ENCODE measurements at places on chromosomes 7 and 10.
A peak's percentile ranks its signal among the peaks of the same experiment; 100 is the strongest.

GRCh38 chr7:23396222-23397015 is 73.9 kb downstream of the IGF2BP3 start:
- DNase-seq: peak; percentile 25

DNA sequence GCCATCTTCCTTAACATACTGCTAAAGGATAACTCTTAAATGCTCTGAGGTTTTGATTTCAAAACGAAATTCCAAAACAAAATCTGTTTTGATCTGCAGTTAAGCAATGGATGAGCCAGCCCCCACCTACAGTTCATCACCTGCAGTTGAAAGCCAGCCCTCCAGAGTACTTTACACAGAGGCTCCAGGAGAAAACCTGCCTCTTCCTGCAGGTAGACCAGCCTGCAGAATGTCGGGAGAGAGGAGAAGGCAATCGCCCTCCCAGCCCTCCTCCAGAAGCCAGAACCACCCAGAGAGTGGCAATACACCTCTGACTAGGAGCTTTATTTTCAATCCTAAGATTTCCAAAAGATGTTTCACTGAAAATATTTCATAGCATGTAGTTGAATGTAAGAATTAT is 798.1 kb downstream of the GATA3 start:
- no peak for DNase-seq

- no peak for DNase-seq
These were observed 2.9 kb upstream of the MLLT10 start for GRCh38 chr10:21531164-21531563.

- no peak for DNase-seq
These were observed 121.6 kb downstream of the C10orf105 start for GRCh38 chr10:71597821-71598498.

DNA sequence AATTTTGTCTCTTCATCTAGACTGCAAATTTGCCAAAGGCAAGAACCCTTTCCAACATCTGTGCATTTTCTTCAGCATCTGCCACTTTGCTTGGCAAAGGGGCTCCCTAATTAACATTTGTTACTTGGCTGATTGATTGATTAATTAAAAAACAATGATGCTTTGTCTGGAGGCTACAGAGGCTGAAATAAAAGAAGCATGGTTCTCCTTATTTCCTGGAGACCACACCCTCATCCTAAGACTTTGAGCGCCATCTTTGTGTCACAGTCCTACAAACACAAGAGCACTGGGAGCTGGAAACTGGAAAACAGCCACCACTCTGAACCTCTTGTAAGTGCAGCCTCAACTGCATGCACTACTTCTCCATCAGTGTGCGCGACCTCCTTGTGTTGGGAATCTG is 189.2 kb downstream of the C7orf25 start:
- no peak for DNase-seq

- DNase-seq: no peak
These were observed 41.3 kb downstream of the PFKP start for GRCh38 chr10:3108575-3109105.

GRCh38 chr10:23534326-23534725 is 95.5 kb downstream of the OTUD1 start:
- no peak for DNase-seq

DNA sequence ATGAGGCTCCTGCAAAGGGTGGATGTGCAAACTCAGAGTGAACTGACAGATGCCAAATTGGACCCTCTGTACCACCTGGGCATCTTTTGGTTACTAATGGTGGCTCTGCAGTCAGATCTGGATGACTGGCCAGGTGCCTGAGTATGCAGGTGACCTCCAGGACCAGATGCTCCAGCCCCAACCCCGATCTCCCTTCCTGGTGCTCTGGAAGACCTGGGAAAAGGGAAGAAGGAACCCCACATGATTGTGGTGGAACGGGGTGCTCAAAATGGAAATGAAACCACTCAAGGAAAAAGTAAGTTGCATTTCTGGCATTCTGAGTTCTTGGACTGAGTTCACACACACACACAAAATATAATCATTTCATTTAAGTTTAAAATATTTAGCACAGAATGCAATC is 9.8 kb upstream of the AEBP1 start:
- DNase-seq: no peak

Data from PC-9 (cell line).